Stimulated activated CD4-positive, alpha-beta T cell treated with anti-CD3 and anti-CD28 coated beads, Interleukin-1b, Interleukin-23, amount 100 ng/mL, for 1 hour (primary cell): ENCODE measurements at places on chromosomes 12 and 14.

DNA sequence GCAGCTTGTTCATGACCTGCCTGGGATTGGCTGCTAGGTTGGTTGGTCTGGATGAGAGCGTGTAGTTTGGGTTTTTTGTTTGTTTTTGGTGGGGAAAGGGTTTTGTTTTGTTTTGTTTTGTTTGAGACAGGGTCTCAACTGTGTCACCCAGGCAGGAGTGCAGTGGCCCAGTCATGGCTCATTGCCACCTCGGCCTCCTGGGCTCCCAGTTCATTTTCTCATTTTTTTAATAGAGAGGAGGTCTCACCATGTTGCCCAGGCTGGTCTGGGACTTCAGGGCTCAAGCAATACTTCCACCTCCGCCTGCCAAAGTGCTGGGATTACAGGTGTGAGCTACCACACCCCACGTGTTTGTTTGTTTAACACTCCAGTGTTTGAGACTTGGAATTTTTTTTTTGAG is 3.8 kb downstream of the DYNC1H1 start:
- no peak for DNase-seq

DNA sequence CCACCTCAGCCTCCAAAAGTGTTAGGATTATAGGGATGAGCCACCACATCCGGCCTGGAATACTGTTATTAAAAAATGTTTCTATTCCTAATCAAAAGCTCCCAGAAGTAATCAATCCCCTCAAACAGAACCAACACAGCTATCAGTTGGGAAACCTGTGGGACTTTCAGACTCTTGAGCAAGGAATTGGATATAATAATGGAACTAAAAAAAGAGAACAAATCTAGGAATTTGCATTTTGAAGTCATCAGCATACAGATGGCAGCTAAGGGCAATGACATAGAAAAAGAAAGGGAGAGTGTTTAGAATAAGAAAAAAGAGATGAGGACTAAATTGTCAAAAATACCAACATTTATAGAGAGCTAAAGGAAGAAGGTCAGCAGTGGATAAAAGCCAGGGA is 54.7 kb upstream of the AMN1 start:
- DNase-seq = no peak

DNA sequence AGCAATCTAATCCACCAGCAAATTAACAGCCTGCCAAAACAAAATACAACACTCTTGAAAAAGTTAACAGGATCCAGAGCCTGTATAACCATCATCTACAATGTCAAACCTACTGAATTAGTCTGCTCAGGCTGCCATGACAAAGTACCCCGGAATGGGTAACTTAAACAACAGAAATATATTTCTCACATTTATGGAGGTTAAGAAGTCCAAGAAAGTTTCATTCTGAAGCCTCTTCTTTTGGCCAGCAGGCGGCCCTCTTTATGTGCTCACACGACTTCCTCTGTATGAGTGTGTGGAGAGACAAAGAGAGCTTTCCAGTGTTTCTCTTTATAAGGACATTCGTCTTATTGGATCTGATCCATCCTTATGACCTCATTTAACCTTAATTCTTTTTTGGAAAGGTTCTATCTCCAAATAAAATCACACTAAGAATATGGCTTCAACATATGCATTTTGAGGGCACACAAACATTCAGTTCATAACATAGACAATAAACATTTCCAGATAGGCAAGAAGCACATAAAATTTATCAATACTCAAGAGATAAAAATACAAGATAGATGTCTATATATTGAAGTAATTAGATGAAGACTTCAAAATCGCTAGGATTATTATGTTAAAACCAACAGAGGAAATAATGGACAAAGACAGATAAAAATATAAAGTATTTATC is 5.9 kb upstream of the RERG start:
- no peak for DNase-seq

DNA sequence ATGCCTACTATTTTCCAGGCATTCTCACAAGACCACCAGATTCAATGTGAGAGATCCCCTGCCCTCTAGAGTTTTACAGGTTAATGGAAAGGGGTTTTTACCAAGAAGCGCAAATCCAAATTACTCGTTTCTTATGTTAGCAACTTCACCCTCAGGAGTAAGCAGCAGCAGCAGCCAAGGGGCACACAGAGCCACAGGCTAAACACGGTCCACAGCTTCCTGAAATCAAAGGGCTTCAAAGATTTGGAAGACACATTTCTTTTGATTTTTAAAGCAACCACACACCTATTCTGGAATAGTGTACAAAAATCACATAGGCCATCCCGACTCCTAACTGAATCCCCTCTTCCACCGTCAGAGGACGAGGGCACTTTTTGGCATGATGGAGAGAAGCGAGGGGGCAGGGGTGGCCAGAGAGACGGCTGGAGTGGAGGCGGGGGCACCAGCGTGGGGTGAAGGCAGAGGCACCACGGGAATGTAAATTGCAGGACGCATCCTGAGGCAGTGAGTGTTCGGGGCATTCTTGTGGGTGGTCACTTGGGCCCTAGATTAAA is 107.0 kb downstream of the ARF6 start:
- DNase-seq = no peak

DNA sequence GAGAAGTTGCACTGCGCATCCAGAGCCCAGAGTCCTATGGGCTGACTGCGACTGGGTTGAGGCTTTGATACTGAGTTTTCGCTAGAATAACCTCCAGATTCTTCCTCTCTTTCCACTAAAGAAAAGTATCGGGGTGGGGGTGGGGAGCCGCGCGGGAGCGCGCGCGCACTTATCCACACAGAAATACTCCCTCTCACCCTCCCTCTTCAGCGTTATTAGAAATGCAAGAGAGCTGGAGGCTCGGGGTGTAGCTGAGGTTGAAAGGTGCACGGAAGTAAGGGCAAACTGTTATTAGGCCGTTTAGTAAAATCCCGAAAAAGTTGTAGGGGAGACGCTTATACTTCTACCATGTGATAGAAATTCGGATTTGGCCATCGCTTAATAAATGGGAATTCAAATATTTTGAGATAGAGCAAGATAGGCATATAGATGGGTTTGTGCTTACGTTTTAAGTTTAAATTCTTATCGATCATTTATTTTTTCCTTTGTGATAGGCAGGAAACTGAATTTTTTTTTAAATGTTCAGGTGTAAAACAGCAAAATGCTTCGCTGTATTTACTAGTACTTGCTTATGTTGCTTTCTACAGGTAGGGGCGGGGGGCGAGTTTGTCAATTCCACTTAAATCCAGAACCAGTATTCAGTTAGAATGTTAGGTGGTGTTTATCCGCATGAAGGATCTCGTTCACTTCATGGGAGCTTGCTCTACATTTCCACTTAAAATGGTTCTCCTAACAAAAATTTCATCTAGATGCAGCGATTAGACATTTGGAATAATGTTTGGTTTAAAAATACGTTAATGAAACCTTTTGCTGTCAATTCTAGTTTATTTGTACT is 1.1 kb downstream of the ARHGAP5 start:
- DNase-seq = no peak

- DNase-seq = no peak
Measured at GRCh38 chr12:109307051-109307450, 2.0 kb downstream of the FOXN4 start.

- peak; percentile 76 for DNase-seq
Measured at GRCh38 chr12:55817345-55818139, at the start of the genes ORMDL2 and SARNP. Gene ORMDL2 (plus strand): TSS chr12:55818041. CDS start chr12:55819000, 959 bp downstream. Gene SARNP (minus strand): TSS chr12:55817724. CDS start chr12:55817701, 23 bp downstream.

DNA sequence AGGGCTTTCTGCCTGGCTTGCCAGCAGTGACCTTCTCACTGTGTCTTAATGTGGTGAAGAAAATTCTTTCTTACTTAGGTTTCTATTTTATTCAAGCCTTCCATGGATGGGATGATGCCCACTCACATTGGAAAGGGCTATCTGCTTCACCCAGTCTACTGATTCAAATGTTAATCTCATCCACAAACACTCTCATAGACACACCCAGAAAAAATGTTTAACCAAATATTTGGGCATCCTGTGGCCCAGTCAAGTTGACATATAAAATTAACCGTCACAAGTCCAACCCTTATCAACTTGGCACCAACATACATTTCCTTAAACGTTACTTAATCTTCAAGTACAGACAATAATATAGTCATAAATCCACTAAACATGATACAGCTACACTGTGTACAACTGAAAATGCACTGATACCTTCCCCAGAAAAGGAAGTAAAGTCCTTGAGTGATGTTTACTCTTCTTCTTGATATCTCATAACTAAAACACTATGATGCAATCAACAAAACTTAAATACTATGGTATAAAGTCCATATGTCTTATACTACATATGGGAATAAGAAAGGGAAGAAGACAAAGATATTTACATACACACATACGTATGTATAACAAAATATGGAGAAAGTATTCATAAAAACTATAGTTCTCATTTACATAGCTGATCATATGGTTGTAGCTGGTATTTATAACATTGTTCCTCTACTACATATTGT is 394.7 kb upstream of the NOVA1 start:
- no peak for DNase-seq

GRCh38 chr12:19885093-19885812 is 446.0 kb downstream of the AEBP2 start:
- no peak for DNase-seq

DNA sequence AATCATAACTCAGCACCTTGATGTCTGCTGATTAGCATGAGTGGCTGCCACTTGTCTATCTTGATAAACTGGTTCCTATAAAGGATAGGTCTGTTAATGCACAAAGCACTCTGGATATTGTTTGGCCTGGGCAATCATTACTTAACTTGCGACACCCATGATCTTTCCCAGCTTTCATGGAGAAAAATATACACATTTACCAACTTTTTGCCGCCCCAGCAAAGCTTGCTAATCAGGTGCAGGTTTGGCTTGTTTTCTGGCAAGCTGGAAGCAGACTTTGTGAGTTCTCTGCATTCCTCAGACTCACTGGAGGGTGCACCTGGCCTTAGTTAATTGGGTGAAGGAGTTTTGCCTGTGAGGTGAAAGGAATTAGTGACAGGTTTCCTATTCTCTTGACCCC is 1126.4 kb upstream of the FLRT2 start:
- no peak for DNase-seq

DNA sequence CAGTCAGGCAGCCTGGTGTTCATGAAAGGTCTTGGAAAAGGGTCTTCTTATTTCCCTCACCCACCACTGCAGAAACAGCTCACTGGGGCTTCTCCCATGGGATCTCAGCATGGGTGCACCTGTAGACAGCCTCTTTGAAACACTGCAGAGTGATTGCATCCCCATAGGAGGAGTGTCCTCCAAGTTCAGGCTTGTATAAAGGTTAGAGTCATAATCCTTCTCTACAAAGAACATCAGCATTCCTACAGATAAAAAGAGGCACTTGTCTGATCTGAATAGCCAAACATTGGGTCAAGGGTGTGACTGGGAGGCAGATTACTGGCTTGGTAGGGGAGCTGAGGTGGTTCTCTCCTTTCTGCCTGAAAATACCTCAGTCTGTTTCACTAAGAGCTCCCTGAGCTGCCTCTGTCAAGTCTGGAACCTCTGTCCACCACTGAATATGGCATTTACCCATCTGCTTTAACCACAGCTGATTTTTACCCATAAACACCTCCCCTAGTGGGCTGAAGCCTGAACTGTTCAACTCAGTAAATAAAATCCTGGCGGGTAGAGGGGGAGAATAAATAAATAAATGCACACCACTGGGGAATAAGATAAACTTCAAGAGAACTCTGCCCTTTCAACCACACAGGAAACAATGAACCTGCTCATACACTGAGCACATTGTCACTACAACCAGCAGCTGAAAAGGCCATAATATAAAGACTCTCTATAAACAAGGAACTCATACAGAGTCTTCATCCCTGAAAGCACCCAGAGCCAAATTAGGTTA is 120.7 kb upstream of the SCAF11 start:
- DNase-seq = no peak

GRCh38 chr12:111203446-111203845 is 165.4 kb downstream of the PHETA1 start:
- no peak for DNase-seq

DNA sequence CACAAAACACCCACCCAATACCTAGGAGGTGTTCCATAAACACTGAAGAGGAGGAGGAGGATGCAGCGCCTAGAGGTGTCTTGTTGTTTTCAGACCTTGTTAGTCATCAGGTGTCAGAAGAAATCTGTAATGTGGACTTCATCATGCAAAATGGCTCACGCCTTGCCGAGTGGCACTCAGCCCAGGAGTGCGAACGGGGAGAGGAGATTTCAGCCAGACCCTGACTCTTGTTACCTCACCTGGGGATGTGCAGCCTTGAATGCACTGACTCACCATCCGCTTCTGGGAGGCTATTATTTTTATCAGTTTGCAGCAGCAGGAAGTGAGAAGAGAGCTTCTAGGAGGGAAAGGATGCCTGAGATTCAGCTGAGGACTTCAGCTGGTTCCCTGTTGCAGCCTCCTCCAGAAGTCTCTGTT is 48.2 kb upstream of the PLXNC1 start:
- no peak for DNase-seq

GRCh38 chr14:67221248-67221981 is 19.8 kb upstream of the PALS1 start:
- DNase-seq = no peak

- no peak for DNase-seq
Measured at GRCh38 chr14:71606064-71606463, 326.2 kb upstream of the RGS6 start.
